ENCODE measurements at places on chromosomes 13 and 19. TPM values are rescaled to one million over a fixed set of nuclear protein-coding genes. Genes with fewer than 3 reads are reported as not detected.

The KLK5 gene
- not detected for total RNA-seq

The HSD17B14 gene
- total RNA-seq, result 13.9 TPM

The CXCL17 gene
- 0.07 TPM for total RNA-seq

The TDRD12 gene
- 0.10 TPM for total RNA-seq

The C19orf85 gene
- not detected for total RNA-seq

The RASGRP4 gene
- 0.07 TPM for total RNA-seq

The MIA gene
- total RNA-seq, result not detected

The ZNF799 gene
- 1.7 TPM for total RNA-seq

The TNFRSF19 gene
- total RNA-seq, result 2.9 TPM

The FCGBP gene
- 1.0 TPM for total RNA-seq

The ECSIT gene
- total RNA-seq, result 37.0 TPM

The CDX2 gene
- 1.5 TPM for total RNA-seq

The ZNF583 gene
- 2.5 TPM for total RNA-seq

The FXYD1 gene
- total RNA-seq, result 0.47 TPM

The RFXAP gene
- 1.1 TPM for total RNA-seq

The MAP4K1 gene
- total RNA-seq, result 1.1 TPM

The SULT2A1 gene
- not detected for total RNA-seq

The FPR1 gene
- total RNA-seq, result not detected

The URAD gene
- total RNA-seq, result not detected

The UNC13A gene
- total RNA-seq, result 2.0 TPM

The LHB gene
- total RNA-seq, result not detected

The SYNE4 gene
- total RNA-seq, result 0.23 TPM

The GNG8 gene
- total RNA-seq, result not detected

The ZNF708 gene
- 0.84 TPM for total RNA-seq
